GM06990 (cell line): ENCODE measurements at places on chromosomes 11 and 22.

- no peak for DNase-seq
Observed at GRCh38 chr11:67053896-67054329, 2.7 kb upstream of the RHOD start.

DNA sequence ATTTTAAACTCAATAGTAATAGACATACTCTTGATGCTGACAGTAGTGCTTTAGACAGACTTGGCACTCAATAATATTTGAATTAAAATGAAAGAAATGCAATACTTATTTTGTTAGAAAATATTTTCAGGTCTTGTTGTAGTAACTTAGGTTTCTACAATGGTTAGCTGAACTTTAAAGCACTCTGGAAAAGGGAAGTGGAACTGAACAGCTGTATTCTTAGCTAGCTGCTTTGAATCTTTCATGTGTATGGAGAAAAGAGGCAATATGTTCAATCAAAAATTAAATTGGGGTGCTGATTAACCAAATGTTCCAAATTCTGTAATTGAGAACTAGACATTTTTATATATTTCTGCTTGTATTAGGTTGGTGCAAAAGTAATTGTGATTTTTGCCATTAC is 517.9 kb upstream of the RAG2 start:
- DNase-seq = no peak

DNA sequence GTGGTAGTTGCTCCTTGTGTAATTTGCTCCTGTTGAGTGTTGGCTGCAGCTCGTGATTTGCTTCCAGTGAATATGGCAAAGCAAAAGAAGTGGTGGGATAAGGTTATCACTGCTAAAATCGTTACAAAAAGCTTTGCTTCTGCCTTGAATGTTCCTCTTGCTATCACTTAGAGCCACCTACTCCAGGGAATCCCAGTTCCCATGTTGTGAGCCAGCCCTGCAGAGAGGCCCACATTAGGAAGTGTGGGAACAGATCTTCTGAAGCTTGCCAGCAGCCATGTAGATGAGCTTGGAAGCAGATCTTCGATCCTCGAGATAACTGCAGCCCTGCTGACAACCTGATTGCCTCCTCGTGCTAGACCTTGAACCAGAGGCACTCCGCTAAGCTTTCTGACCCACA is 71.0 kb downstream of the SPECC1L start:
- DNase-seq = no peak

DNA sequence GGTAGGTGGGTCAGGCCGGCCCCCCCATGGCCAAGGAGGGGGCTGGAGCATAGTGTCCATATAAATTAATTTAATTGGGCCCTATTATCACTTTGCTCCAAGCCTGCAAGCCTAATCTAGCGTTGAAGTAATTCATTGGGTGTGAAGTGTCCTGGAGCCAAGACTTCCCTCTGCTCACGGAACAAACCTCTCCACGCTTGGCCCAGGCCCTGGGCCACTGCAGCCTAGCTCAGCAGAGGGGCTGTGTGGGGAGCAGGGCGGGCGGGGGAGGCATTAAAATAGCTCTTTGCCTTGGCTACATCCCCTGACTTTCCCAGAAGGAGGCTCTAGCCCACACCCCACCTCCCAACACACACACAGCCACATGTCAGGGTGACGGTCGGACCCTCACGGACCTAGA is 73.5 kb downstream of the THAP12 start:
- DNase-seq = no peak

DNA sequence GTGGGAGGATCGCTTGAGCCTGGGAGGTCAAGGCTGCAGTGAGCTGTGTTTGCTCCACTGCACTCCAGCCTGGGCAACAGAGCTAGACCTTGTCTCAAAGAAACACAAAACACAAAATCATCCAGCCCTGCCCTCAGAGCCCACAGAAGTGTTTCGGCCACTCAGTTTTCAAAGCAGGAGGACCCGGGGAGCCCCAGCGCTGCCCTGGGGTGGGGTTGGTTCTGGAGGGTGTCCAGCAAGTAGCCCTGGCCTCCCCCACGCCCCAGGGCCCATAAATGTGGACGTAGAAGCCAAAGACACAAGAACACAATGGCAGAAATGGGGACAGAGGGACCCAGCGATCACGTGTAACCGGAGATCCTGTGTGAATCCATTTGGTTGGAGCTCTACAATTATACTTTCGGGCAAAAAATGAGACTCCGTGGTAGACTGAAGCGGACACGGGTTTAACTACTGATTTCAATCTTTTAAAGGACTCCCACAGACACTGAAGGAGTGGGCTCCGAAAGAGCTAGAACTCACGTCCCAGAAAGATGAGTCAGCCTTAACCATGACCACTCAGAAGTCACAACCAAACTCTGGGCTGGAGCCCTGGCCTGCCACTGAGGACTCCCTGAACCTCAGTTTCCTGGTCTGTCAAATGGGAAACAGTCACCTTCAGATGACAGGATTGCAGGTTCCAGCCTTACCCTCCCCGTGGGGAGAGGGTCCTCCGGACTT is 9.0 kb upstream of the CYTH4 start:
- DNase-seq = no peak

DNA sequence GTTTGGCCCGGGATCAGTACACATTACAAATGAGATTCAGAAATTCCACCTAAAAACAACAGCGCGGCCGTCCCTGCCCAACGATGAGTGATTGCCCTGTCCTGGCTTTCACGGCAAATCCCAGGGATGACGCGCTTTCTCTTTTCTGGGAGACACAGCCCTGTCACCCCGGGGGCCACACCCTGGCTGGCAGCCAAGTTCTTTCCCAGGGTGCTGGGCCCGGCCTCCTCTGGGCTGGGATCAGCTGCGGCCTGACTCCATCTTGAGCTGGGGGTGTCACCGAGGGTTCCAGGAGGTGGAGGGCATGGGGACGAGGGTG is 82.7 kb downstream of the FBLN1 start:
- DNase-seq = no peak

DNA sequence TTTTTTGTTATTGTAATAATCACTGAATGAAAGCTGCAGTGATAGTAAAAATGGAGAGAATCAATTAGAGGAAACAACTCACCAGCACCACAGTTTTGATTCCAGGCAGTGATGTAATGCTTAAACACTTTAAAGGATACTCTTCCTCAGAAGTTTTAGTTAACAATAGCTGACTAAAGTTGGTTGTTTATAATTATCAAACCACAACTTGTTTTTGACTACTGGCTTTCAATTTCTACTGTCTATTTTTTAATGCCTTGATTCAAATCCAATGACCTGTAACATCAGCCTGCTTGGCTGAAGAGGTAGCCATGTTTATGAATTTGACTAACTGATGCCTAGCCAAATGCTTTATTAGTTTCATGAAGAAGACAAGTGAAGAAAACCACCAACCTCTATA is 18.2 kb upstream of the CASP12 start:
- no peak for DNase-seq

DNA sequence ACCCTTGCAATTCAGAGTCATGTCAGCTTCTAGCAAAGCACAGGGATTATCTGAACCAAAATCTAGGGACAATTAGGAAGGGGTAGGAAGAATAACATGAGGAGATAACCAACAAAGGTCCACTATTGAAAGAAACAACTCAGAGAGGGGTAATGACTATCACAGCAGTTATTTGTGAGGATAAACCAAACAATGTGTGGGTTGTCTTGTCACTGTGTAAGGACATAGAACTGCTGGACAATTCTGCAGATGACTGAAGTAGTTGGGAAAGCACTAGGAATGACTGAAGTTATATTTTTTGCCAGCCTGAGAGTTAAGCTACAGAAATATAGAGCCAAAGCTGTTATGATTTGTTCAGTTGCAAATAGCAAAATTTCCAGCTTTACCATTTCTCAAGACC is 858.4 kb upstream of the CCDC90B start:
- DNase-seq = no peak

DNA sequence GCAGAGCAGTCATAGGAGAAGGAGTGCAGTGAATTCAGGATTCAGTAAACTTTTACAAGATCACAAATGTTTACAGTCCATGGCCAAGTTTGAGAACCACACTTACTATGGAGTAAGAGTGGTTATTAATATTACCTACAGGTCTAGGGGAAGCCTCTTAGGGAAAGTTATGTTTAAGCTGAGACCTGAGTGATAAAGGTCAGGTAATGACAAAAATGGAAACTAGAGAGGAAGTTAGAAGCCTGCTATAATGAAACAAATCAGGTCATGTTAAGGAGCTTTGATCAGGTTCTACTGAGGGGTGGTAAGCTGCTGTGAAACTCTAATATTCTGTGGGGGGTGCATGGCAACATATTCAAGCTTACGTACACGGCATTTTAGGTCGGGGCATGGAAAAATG is 32.5 kb upstream of the SLC22A9 start:
- DNase-seq = no peak

GRCh38 chr11:118918128-118918685 is 7.5 kb downstream of the BCL9L start:
- no peak for DNase-seq

GRCh38 chr11:130124096-130124495 is 35.5 kb upstream of the ST14 start:
- no peak for DNase-seq

DNA sequence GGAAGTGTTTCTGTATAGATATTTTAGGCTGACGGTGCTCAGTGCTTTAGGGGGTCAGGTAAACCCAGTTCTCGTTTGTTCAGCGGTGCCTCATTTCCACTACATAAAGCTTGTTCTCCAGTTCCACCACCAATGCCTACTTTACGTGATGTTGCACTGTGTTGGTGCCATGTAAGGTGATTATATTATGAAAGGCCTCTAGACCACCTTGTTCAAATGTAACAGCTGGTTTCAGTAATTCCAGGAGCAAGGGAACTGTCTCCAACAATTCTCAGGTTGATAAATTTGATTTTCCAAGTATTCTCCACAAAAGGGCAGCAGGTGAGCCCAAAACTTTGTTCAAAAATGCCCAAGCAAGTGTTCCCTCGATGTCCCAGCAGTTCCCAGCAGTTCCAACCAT is 83.7 kb upstream of the SEPTIN5 start:
- DNase-seq = no peak

DNA sequence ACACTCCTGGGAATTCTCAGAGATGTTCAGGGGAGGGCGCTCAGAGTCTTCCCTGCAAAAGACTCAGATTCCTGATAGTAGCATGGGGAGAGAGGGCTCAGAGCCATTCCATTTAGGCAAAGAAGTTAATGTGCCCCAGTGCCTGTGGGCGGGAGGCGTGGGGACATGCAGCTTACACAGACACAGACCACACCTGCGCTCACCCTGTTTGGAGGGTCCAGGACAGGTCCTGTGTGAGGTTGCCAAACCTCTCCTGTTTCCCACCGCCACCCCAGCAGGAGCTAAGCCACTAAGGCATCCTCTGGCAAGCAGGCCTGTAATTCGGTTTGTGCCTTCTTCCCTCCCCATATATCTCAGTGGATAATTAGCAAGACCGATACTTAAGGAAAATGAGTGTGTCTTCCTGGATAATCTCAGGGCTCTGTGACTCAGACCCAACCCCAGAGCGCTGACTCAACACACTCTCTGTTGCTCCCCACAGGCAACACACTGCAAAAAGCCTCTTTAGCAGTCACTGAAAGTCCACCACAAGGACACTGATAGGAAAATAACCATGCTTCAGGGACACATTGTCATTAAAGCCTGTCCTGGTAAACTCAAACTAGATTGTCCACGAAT is 118.9 kb upstream of the LMO1 start:
- DNase-seq = no peak

GRCh38 chr11:62505440-62506091 is 41.0 kb downstream of the AHNAK start:
- no peak for DNase-seq

DNA sequence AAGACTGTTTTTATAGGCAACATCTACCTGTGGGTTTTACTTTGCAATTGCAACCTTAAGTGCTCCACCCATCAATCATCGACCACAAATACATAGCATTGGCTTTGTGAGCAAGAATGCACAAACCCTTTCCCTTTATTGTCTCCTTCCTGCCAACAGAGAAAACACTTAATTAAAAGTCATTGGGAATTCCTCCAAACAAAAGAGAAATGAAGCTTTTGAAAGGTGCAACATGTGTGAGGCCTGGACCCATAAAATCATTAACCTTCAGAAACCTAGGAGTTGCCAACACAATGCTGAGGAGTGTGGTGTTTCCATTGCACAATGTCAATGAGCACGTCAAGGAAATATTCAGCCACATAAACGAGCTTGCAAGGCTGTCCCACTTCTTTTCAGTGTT is 223.2 kb downstream of the BLID start:
- no peak for DNase-seq

- no peak for DNase-seq
Observed at GRCh38 chr11:22337596-22338485, at the start of gene SLC17A6. TSS of gene SLC17A6 (plus strand) at chr11:22338381. CDS start at chr11:22338534, 153 bp downstream.

GRCh38 chr11:28919194-28919593 is 811.0 kb downstream of the METTL15 start:
- no peak for DNase-seq

- no peak for DNase-seq
Observed at GRCh38 chr11:113189909-113190667, 124.3 kb upstream of the TTC12 start.

DNA sequence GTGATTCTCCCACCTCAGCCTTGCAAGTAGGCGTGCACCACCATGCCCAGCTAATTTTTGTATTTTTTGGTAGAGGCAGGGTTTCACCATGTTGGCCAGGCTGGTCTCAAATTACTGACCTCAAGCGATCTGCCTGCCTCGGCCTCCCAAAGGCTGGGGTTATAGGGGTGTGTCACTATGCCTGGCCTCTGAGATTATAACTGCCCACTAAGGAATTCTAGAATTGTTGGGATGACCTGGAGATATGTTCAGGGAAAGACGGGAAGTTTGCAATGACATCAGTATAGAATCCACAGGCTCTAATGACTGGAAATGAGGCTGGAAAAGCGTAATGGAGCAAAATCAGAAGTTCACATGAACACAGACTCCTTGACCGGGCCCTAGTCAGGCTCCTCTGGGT is 62.2 kb downstream of the CLMP start:
- DNase-seq = no peak

- DNase-seq = no peak
Observed at GRCh38 chr22:19103880-19104821, 18.1 kb downstream of the DGCR2 start.

- DNase-seq = no peak
Observed at GRCh38 chr22:39087881-39088684, 9.0 kb upstream of the APOBEC3H start.

- DNase-seq = no peak
Observed at GRCh38 chr11:8948886-8949285, 6.1 kb upstream of the ASCL3 start.

- no peak for DNase-seq
Observed at GRCh38 chr11:985406-985805, 51.1 kb downstream of the MUC6 start.

- no peak for DNase-seq
Observed at GRCh38 chr11:119875841-119876600, 147.0 kb upstream of the NECTIN1 start.

DNA sequence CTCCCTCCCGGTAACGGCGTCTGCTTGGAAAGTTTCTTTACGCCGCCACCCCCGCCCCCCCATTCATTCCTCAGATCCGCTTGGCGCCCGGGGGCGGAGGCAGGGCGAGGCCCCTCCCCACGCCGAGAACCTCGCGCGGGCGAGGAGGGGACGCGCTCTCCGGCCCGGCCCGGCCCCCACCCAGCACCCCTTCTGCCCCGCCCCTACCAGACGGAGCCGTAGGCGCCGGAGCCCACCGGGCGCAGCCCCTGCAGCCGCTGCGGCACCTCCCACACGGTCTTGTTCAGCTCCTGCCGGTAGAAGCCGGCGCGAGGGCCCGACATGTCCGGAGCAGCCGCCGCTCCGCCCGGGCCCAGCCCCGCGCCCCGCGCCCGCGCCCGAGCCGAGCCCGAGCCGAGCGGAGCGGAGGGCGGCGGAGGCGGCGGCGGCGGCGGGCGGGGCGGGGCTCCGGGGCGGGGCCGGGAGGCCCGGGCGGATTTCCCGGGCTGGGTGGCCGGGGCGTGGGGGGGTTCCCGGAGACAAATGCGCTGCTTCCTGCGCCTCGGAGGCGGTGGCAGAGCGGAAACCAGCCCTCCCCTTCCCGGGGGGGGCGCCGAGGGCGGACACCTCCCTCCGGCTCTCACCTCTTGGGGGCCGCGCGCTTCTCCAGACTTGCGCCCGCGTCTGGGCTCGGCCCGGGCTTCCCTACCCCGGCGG is at the start of gene MAPK11:
Gene MAPK11 (minus strand): TSS at position 411 of the 696 bp plus-strand sequence. CDS start 88 bp downstream, at position 323.
- DNase-seq = peak; percentile 74
